NCI-H69 (cell line): ENCODE measurements at places on chromosomes 5 and 9.

GRCh38 chr5:118354797-118355196 lies 633.5 kb downstream of the DTWD2 start:
- DNase-seq = no peak

GRCh38 chr9:71748280-71748743 lies 20.0 kb downstream of the CEMIP2 start:
- no peak for DNase-seq

GRCh38 chr5:150172145-150172544 lies 5.6 kb downstream of the CDX1 start:
- no peak for DNase-seq

DNA sequence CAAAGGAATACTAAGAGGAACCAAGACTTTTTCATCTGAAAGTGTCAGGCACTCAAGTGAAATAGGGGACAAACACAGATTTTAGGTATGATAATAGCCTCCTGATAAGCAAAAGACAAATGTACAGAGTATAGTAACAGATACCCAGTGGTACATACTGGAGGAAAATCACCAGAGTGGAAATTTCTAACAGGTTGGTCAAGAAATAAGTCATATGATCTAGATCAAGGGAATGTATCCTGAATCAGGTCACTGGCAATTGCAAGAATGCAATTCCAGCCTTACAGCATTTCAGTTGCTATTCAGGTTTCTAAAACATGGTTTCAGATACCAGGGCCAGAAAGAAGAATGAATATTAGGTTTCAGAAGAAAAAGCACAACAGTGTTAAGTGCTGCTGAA lies 82.2 kb upstream of the SLCO6A1 start:
- no peak for DNase-seq

DNA sequence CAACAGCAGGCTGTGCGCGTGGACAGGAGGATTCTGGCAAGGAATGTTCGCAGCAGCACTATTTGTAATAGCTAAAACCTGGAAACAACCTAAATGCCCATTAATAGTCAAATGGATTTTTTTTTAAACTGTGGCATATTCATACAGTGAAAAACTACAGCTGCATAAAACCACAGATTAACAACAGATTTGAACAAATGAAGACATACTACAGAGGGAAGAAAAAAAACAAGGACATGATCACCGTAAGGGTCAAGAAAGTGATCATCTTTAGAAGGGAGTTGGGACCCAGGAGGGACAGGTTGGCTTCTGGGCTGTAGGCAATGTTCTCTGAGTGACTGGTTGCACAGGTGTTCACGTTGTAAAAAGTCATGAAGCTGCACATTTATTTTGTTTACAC lies 1.2 kb upstream of the TMOD1 start:
- DNase-seq = no peak

DNA sequence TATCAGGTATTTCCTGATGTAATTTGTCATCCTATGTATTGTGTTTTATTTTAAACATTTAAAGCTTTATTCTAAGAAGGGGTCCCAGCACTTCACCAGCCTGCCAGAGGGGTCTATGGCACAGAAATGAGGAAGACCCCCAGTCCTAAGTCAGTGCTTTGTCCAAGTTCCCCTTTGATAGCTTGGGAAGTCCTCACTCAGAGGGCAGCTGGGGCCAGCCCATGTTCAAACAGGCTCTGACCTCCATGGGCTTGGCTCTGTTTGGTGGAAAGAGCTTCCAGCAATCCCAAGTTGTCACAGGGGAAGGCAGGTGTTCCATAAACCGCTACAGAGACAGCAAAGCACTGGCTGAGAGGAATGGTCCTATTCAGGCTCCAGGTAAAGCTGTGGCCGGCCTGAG lies 26.6 kb upstream of the AKNA start:
- DNase-seq = no peak

GRCh38 chr5:94551858-94552257 lies 66.5 kb downstream of the KIAA0825 start:
- DNase-seq = no peak

- DNase-seq = peak; percentile 66
These were observed 233.8 kb upstream of the MPDZ start for GRCh38 chr9:13513286-13513685.

DNA sequence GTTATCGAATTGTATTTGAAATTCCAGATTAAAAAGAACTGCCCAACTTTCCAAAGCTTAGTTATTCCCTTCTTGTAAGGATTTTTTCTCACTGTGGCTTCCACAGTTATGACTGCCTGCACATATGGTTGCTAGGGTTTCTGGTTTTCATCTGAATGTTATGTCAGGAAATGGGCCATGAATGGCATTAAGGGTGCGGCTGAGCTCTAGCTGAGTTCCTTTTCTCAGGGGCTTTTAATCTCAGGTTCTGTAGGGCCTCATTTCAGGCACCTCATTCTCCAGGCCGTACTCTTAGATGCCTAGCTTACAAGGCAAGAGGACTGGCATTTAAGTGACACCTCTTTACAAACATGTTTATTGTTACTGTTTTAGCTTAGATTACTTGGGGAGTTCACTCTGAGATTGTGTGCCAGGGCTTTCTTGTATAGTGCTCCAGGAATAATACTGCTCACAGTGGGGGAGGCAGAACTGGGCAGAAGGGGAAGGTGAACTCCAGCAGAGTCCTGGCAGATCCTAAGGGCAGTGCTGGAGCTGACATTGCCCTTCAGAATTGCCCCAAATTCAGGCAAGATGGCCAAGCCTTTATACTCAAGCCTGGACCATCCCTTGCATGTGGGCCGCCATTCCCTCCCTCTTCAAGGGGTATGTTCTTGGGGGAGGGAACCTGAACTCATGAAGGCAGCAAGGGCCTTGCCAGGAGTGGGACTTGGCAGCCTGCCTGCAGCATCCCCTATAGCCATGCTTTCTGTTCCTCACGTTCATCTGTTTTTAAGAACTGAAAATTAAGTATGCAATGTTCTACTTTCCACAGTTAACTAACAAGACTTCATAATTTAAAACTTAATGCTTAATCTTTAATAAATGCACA lies 111.5 kb downstream of the KDM4C start:
- peak; percentile 91 for DNase-seq
